Left ventricle myocardium superior (tissue), 1 donor: ENCODE measurements at places on chromosomes 6 and 20. TPM values are rescaled to one million over a fixed set of nuclear protein-coding genes. Genes with fewer than 3 reads are reported as not detected.

- no peak for DNase-seq
Observed at GRCh38 chr6:87724983-87725811, 23.2 kb upstream of the AKIRIN2 start.

- DNase-seq, result no peak
Observed at GRCh38 chr20:36158160-36158741, 3.7 kb downstream of the EPB41L1 start.

DNA sequence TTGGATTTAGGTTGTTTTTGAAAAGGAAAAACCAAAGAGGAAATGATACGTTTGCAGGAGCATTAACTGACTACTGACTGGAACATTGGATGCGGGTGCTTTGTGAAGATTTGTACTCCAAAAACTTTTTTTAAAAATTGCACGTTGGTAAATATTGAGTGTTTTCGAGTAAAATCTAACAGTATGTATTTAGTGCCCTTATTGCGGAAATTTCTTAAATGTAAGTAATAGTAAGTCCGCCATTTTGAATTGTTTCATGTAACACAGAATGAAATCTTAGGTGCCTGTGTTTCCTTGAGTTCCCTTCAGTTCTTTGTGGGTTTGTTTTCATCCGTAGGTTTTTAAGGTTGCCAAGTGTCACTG is 15.2 kb upstream of the LIN28B start:
- no peak for DNase-seq

- DNase-seq, result no peak
Observed at GRCh38 chr6:33906439-33906838, 102.6 kb upstream of the MLN start.

Gene DNMT3B
- total RNA-seq, result 0.50 TPM

Gene TRIM15
- not detected for total RNA-seq

DNA sequence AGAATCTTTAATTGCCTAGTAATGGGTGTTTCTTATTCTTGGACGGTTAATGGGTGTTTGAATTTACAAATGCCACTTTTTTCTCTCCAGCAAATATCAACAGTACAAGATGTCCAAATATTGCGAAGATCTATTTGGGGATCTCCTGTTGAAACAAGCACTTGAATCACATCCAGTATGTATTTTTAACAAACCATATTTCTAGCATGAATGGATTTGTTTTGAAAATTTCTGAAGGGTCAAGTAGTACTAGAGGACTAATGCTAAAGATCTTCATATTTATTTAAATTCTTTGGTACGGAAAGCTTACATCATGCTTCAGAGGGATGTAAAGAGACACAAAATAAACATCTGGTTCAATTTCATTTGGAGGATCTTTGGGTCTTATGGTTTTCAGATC is 123.9 kb upstream of the LAMP5 start:
- no peak for DNase-seq

GRCh38 chr6:165245287-165245686 is 64.1 kb downstream of the C6orf118 start:
- no peak for DNase-seq

Gene SIRPD
- total RNA-seq, result not detected

DNA sequence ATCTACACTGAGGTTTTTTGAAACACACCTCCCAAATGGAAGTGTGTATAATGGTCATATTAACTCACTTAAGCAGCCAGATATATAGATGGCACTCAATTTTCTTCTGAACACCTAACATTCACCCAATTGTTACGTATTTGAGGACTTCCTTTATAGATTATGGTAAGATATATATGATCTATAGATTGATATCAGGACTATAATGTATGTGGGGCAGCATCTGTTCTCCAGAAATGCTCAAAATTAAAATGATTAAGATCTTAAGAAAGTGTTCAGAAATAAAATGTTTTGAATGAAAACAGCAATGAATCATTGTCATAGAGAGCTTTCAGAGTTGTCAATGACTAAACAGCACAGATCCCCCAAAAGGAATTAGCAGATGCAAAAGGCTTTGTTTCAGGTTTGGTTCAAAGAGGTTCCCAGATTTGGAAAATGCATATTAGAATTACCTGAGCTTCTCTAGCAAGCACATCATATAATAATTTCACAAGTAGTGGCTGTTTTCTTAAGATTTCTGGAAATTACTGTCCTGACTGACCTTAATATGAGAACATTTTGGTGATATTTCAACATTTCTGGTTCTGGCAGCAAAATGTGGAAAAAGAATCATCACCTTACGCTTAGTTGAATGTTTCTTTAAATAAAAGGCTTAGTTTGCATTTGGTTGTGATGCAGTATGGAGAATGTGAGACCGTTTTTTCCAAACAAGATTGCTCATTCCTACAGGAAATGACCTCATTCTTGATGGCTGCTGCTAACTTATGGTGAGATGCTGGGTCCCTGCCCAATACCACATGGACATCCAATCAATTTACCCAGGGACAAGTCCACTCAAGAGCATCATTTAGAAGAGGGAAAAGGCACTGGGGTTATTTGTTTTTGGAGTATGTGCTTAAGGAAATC is 31.5 kb downstream of the TRAF3IP2 start:
- no peak for DNase-seq

Gene TRIM10
- total RNA-seq, result not detected

Gene PHACTR1
- total RNA-seq, result 124 TPM

DNA sequence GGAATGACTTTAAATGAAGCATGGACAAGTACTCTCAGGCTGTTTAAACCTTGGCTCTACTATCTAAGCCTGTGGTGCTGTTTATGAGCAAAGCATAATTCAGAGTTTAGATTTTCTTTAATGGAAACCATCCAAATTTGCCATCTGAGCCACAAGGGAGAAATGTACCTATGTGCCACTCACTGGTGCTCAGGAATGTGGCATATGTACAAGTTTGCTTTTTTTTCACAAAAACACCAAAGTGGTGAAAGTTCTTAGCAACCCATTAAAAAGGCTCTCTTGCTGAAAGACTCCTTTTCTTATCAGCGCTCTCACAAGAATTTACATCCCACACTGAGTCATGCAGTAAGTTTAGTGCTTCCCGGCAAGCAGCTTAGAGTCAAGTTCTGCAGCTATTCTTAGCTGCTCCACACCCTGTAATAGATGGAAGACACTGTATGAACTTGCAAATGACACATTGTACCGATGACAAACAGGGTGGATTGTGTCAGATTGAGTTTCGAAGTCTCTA is 57.3 kb upstream of the MLIP start:
- DNase-seq, result no peak

DNA sequence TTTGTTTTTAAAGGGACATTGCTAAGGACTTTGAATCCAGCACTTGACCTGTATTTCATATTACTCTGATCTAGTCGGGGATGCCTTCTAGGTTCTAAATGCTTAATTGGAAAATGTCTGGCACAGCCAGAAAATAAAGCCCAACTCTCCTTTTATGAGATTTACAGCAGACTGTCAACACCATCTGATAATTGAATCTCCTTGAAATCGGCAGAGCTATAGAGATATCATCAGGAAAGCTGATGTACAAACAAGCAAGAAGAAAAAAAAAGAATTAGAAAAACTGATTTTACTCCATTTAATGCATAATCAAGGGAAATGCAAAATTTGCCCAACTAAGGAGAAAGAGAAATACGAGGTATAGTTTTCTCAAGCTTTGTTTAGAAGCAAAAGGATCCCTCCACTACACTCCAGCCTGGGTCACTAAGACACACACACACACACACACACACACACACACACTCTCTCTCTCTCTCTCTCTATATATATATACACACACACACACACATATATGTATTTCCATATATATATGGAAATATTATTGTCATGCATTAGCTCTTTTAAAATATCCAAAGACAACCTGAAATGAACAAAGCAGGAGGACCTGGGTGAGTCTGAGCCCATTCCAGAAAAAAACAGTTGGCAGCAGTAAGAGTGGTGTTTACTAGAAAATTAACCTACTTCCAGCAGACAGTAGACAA is 9.5 kb upstream of the FOXC1 start:
- no peak for DNase-seq

Gene PCSK2
- 1.7 TPM for total RNA-seq

Gene LKAAEAR1
- not detected for total RNA-seq

- no peak for DNase-seq
Observed at GRCh38 chr20:9015984-9016324, 52.9 kb upstream of the PLCB4 start.

- no peak for DNase-seq
Observed at GRCh38 chr6:42899871-42900270, 16.0 kb upstream of the PTCRA start.

- DNase-seq, result no peak
Observed at GRCh38 chr6:110328259-110328658, 29.9 kb downstream of the METTL24 start.

DNA sequence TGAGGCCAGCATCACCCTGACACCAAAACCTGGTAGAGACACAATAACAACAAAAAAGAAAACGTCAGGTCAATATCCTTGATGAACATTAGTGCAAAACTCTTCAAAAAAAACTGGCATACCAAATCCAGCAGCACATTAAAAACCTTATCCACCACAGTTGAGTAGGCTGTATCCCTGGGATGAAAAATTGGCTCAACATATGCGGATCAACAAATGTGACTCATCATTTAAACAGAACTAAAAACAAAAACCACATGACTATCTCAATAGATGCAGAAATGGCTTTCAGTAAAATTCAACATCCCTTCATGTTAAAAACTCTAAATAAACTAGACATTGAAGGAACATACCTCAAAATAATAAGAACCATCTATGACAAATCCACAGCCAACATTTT is 59.6 kb upstream of the PHIP start:
- DNase-seq, result no peak

GRCh38 chr6:16803294-16804200 is 42.3 kb upstream of the ATXN1 start:
- peak; percentile 53 for DNase-seq

DNA sequence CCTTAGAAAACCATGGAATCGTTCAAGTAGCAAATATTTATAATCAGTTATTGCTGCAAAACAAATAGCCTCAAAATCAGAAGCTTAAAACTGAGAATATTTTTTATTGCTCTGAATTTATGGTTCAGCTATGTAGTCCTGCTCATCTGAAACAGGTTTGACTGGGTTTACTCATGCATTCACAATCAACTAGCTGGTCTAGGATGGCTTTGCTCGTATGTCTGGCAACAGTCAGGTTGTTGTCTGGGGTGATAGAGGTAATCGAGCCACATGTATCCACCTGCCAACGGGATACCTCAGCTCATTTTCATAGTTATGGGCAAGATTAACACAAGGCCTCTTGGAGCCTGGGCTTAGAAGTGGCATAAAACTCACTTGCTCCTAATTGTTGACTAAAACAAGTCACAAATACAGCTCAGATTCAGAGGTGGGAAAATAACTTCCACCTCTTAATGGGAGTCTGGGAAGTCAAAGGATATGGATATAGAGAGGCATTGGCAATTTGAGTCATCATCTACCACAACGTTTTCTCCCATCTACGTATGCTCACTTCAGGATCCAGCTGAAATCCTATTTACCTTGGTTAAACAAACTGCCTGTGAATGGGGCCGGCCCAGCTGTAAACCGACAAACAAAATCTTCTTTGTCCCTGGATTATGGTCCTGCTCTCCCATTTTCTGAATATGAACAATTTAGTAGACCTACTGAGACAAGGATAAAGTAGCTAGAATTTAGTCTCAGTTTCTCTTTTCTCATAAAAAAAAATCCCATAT is 54.5 kb upstream of the TENT5A start:
- DNase-seq, result no peak

GRCh38 chr20:21739682-21740081 is 34.2 kb downstream of the PAX1 start:
- DNase-seq, result no peak

DNA sequence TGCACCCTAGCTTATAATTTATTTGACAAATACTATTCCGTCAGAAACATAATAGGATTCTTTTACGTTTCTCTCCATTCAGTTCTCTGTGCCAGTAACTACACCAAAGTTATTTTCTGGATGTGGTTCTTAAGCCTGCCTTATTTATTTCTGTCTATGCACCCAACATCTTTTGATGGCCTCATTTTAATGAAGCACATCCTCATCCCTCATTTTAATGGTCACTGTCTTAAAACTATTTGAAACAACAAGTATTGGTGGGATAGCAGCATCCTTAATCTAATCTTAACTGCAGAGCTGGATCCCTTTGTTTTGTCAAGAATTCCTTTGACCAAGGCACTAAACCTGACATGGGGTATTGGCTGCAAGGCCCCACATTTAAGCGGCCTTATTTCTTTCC is 11.0 kb downstream of the FAM135A start:
- DNase-seq, result no peak

- peak; percentile 56 for DNase-seq
Observed at GRCh38 chr6:27145731-27146455, 101.6 kb upstream of the PRSS16 start.

DNA sequence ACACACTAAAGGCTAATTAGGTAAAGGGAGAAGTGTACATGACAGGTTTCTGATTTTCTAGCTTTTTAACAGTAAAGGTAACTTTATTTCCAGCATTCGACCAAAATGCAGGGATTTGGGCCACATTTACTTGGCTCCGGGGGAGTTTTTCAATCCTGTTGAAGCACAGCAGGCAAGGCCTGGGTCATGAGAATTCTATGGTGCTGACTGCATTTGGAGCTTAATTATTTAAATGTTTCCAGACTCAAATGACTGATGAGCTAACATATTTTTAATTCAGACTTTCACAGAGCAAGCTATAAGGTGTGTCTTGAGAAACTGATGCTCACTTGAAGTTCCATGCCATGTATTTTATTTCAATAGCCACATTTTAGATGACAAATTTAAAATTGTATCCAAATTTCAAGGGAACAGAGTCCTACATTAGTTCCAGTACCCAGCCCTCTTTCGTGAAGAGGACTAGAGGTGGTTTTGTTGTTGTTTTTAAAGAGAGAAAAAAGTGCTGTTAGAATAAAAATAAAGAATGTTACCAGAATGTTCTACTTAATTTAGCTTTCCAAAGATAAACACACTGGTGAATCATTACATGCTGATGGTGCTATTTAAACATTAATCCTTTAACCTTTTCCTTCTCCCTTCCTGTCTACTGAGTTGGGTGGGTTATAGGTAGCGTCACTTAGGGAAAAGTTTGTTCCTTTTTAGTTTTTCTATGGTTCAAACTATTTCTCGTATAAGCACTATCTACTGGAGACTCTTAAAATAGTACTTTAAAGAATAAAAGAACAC is 82.3 kb upstream of the PHACTR2 start:
- DNase-seq, result no peak

Gene EGFL8
- 7.7 TPM for total RNA-seq
